ENCODE measurements at places on chromosomes 16 and 17.

DNA sequence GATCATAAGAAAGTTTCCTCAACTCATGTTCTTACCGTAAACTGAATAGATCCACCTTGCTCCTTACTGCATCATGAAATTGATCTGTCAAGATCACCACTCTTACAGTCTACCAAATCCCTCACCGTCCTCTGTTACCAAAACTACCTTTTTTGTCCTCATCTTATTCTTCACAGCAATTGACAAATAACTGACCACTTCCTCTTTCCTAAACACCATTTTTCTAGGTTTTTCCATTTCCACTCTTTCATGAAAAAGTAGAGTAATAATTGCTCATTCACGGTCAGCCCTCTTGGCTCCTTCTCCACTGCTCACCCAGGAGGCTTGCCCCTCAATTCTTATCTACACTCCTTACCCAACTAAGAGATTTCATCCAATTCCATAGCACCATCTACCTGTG is 44.9 kb downstream of the ABCA5 start:
- no peak for DNase-seq

GRCh38 chr17:63833741-63834373 is 6.4 kb upstream of the FTSJ3 start:
- no peak for DNase-seq

DNA sequence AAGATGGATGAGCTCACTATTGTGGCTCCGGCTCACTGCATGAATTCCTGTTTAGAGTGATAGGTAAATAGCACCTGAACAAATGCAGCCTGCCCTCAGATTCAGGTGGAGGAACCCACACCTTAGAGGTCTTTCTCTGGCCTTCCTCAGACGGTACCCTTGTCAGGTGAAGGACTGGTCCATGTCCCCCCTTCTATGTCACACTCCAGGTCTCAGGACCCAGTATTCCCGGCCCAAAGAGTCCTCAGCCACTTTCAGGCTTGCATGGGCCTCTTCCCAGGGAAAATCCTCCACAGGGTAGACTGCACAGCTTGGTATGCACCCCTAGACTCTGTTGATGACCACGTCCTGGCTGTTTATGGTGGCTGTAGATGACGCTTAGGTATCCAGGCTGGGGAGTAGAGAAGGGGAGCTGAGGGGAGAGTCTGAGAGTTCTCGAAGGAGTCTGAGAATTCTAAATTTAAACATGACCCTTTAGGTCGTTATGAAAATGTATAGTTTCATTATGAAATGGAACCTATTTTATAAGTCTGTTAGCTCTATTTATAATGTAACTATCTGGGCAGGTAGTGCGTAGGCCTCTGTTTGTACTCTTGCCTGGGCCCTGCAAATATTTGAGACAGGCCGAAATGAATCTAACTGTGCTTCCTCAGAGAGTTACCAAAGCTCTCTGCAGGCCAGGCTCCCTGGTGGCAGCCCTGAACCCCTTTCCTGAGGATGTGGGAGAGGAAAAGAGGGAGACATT is 32.5 kb upstream of the CCR7 start:
- DNase-seq, result no peak

DNA sequence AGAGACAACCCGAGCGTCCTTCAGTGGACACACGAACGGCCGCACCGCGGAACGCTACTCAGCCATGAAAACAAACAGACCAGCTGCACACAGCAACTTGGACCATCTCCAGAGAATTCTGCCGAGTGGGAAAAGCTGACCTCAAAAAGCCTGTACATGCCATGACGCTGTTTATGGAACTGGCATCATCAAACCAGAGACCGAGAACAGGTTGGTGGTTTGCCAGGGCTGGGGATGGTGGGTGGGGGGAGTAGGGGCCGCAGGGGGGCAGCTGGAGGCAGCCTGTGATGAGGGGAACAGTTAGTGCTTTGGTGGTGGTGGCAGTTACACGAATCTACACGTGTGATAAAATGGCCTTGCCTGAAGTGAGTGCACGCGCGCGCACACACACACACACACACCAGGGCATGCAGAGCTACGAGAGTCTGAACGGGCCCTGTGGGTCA is 169.8 kb downstream of the LAT start:
- DNase-seq, result no peak

DNA sequence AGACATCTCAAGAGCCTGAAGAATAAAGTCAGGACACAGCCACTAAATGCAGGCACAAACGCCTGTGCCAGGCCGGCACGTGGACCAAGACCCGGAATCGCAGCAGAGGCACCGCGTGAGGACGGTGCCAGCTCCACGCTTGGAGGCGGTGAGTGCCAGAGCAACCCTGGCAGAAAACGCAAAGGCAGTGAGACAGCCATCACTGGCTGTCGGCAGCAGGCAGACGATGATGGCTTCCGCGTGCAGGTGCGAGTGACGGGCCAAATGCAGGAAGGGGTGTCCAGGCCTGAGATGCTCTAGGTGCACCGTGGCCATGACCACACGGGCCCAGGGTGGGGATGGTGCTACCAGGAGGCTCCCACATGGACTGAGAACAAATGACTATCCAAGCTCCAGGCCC is 78.8 kb downstream of the LMF1 start:
- DNase-seq, result no peak

- DNase-seq, result no peak
Measured at GRCh38 chr16:84458606-84459532, 45.6 kb downstream of the MEAK7 start.

DNA sequence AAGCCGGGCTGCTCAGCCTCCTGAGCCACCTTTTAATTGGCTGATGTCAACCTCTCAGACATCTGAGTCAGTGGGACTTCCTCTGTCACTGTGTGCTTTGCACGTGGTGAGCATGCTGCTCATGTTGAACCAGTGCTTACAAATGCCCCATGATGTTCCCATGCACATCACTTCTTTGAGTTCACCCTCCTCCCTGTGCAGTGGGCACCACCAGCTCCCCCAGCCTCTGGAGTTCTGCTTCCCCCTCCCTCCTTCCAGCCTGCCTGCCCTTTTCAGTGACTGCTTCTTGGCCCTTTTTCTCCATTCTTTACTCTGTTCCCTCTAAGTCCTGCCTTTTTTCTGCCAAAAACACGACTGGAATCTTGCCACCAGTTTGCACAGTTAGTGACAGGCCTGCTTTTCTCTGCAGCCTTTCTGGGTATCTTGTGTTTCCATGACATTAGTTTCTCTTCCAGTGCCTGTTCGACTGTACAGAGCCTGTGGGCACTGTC is 41.6 kb downstream of the USP10 start:
- no peak for DNase-seq

GRCh38 chr16:57646388-57647039 is 18.1 kb downstream of the ADGRG1 start:
- no peak for DNase-seq

GRCh38 chr16:57848181-57848580 is 45.9 kb upstream of the KIFC3 start:
- DNase-seq, result no peak

DNA sequence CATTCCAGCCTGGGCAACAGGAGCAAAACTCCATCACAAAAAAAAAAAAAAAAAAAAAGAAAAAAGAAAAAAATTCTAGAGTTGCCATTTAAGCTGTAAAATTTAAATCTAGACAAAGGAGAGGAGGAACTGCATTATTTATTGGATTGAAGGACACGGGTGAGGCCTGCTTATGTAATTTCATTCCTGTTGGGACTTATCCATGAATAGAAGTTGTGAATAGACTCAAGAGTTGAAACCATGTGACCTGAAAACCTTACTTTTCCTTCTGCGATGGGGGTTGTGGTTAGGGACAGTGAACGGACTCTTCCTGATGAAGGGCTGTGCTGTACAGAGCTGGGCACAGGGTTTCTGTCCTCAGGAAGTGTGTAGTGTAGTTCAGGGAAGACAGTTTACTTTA is 22.5 kb downstream of the BANP start:
- DNase-seq, result no peak
